ENCODE measurements at places on chromosomes 1 and 21.

DNA sequence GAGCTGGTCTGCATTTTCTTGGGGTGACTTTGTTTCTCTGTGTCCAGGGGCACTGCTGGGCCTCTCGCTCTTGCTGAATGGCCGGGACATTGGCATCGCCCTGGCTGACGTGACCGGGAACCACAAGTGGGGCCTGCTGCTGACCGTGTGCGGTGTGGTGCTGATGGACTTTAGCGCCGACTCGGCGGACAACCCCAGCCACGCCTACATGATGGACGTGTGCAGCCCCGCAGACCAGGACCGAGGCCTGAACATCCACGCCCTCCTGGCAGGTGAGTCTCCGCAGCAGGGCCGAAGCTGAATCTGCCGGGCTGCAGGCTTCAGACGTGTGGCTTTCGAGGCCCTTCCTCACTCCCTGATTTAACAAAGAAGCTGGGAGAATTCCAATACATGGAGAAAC, 7.9 kb downstream of the SLC45A1 start:
- DNase-seq: no peak

DNA sequence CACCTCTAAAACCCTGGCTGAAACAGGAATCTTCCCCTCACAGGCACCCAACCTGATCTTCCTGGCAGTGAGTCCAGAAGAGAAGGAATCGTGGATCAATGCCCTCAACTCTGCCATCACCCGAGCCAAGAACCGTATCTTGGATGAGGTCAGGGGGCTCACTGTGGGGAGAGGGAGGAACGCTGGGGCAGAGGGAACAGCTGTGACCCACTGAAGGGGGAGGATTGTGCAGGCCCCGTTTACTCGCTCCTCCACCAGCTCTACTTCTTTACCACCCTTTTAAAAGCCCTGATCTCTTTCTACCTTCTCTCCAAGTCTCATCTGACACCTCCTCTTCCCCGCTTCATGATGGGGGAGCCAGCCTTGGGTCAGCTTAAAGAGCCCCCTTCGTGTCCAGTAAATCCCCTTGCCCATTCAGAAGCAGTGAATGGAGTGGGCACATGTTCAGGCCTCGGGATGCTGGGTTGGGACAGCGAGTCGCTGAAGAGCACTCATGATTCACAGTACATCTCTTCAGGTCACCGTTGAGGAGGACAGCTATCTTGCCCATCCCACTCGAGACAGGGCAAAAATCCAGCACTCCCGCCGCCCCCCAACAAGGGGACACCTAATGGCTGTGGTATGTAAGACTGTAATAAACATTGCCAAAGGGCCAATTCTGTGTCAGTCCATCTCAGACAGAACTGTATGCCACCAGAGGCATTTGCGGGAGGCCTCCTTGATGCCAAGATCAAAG, 7.3 kb downstream of the PLEKHO1 start:
- DNase-seq: no peak

- no peak for DNase-seq
These were observed at the start of gene PEAR1 for GRCh38 chr1:156893048-156893953. PEAR1 (plus strand) TSS chr1:156893718; CDS start chr1:156903927, 10,209 bp downstream.

GRCh38 chr21:41957991-41958766, 4.4 kb upstream of the C2CD2 start:
- peak; percentile 61 for DNase-seq

GRCh38 chr1:116175611-116176010, 64.4 kb downstream of the MAB21L3 start:
- DNase-seq: no peak

DNA sequence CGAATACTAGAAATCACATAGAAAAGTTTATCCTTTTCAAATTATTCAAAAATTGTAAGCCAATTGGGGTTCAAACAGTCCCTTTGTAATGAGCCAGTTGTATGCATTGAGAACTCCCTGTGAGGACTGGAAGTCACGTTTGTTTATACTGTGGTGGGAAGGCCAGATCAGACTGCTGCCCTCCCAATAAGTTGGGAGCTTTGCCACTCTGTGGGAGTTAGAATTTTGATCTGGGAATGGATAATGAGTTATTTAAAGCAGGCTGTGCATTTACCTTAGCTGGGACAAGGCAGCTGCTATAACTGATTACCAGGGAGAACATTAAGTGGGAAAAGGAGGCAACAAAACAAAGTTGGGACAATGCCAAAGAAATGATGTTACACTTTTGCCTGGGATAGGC, 178.8 kb downstream of the SDCCAG8 start:
- no peak for DNase-seq

DNA sequence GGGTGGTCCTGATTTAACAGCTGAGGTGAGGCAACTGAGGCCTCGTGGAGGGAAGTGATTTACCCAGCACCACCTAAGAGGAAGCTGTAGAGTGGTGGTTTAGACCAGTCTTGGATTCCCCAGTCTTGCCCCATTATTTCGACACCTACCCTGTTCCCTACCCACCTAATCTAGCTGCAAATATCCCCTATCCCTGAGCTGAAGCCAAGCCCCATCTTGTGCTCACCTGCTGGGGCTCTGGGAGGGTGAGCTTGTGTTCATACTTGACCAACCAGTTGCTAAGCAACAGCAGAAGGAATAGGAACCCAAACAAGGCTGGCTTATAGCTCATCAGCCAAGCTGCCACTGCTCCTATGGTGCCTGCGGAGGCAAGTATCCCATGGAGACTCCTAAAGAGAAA, 2.0 kb downstream of the TEX46 start:
- DNase-seq: peak; percentile 90

DNA sequence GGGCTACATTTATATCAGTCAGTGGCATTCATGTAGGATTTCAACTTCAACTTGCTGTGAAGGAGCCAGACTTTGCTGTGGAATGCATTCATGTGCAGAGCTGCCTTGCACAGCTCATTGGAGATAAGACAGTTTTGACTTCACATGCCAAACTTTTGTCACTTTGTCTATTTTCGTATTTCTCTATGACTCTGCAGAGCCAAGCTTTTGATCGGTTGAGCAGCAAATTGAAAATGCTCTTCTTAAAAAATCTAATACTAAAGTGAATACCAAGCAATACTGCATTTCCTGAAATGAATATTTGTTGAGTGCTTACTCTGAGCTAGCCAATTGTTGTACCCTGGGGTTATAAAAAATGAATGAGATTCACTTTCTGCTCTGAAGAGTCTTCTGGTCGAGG, 388.7 kb downstream of the ST6GALNAC3 start:
- no peak for DNase-seq

DNA sequence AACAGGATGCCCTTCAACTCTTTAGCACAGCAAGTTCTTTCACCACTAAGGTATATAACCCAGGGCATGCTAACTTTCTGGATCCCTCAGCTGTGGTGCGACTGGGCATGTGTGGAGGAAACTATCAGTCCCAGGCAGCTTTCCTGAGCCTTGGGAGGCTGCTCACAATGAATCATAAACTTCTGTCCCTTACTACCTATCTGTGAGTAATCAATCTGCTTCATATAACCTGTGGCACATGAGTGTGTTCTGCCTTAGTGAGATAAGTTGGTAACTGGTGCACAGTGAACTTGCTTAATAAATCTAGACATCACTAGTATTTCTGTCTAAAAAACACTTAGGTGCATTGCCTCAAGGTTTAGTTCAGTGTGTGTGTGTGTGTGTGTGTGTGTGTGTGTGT, 158.0 kb downstream of the GPATCH2 start:
- no peak for DNase-seq

GRCh38 chr1:92536980-92537884, 50.5 kb upstream of the GFI1 start:
- no peak for DNase-seq

DNA sequence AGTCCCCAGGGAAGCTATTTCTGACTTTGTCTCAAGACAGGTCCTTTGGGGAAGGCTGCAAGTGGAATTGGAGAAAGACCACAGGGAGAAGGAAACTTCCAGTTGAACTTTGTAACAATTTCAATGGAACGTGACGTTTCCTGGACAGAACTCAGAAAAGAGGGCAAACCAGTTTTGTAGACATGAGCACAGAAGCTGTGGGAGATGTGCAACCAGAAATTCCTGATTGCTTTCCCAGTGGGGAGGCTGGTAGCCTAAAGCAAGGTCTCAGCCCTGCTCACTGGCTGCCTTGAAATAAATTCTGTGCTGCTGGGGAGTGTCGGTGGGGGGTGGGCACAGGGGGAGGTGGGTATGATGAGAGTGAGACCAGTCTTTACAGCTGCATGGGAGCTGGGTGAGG, 1206.7 kb upstream of the ADGRL2 start:
- DNase-seq: no peak

DNA sequence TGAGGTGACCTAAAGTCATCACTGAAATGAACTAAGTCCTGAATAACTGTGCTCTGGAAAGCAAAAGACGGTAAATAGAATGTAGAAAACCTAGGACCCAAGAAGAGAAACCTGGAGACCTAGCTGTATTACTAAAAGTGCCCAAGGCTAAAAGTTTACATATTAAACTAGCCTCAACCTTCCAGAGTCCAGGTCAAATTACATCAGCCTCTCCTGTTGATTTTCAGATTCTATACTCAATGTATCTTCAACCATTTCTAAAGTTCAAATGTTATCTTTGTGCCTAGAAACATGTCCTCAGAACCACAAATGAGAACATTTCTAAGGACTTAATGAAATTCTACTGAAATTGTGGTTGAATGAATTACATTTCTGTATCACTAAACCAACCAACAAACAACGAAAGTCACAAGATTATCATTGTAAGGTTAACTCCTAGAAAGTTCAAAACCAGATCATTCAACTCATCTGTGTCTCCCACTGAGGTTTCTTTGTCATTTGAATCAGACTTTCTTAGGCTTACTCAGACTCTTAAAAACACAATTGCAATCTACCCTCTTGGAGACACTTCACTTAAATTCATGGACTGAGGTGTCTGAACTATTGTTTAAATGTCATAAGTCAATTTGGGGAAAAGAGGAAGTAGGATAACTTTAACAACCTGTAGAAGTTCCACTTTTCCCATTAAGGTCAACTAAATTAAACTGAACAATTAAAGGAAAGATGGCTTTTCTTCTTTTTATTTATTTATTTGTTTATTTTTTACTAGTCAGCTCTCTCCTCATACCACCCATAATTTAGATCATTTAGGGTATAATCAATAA, 207.7 kb downstream of the BARHL2 start:
- DNase-seq: no peak

GRCh38 chr1:184480736-184481135, 93.9 kb downstream of the C1orf21 start:
- no peak for DNase-seq

DNA sequence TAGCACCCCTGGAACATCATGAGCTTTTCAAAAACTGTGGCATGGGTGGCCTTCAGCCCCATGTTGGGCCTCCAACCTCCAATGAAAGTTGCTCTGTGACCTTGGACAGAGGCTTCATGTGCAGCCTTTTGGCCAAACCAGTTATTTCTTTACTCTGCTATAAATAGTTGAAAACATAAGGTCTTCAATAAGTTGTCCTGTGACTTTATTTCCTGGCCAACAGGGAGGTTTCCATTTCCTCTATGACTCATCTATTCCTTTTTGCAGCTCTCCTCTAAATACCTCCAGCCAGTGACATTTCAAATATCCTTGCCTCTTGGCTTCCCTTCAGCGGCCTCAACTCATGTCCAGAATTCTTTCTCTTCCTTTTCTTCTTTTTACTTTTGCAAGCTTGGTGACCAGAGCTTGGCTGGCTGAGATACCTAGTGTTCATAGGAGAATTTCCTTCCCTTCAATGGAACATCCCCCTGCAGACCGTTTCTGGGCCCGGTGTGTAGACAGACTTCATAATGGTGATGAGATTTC, 22.7 kb upstream of the TRIM67 start:
- DNase-seq: no peak

DNA sequence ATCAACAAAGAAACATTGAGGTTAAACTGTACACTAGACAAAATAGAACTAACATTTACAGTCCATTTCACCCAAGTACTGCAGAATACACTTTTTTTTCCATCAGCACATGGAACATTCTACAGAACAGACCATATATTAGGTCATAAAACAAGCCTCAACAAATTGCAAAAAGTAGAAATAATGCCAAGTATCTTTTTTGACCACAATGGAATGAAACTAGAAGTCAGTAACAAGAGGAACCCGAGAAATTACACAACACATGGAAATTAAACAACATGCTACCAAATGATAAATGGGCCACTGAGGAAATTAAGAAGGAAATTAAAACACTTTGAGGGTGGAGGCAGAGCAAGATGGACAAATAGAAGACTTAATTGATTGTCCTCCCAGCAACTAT, 8.4 kb upstream of the C1orf185 start:
- DNase-seq: no peak

DNA sequence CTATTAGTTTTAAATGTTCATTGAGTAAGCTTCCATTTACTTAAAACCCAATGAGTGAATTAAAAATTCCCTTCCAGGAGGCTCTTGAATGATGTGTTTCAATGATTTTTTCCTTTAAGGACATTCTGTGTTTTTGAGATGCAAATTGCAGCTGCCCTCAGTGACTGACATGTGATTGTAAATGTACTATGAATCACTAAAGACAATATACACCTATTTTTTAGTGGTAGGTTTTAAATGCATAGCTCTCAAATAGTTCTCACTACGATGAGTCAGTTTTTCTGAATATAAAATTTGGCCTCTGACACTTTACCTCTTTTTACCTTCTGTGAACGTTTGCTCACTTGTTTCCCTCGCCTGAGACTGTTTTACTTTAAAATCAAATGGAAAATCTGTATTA, 204.7 kb downstream of the BARHL2 start:
- no peak for DNase-seq

- DNase-seq: no peak
These were observed 1.1 kb downstream of the KCNH1 start for GRCh38 chr1:211132721-211133392.

GRCh38 chr1:67615886-67616285, 69.1 kb upstream of the GADD45A start:
- no peak for DNase-seq

DNA sequence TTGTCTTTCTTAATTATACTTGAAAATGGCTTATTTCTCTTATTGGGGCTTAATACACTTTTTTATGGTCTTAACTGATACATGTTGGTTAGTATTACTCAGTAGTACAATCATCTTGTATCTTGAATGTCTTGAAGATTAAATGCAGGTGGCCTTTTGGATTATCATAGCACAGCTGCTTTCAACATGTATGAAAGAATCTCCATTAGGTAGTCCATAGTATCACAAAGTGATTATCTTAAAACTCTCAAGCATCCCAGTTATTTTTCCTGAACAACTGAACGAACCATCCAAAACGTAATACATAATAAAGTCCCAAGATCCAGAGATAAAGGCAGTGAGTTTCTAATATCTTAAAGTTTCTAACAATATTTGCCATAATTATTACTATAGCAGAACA, 51.7 kb upstream of the MYOCOS start:
- DNase-seq: no peak

GRCh38 chr1:162916821-162917613, 56.0 kb upstream of the CCDC190 start:
- DNase-seq: no peak

DNA sequence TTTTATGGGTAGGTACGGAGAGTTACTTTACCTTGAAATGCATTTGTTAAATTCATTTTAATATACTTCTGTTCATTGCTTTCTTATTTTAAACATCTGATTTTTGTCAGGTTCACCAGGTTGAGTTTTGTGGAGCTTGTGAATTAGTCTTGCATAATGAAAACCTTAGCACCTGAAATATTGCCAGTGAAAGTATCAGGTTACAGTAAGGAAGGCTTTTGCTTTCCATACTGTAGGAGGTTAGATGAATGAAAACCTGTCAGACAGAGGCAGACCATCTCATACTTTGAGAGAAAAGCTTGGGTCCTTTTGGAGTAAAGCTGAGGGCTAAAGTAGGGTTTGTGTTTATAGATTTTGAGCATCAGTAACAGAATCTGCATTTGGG, 34.7 kb downstream of the THRAP3 start:
- DNase-seq: no peak

GRCh38 chr1:182507685-182508084, 57.7 kb downstream of the RGSL1 start:
- no peak for DNase-seq
